Putamen (tissue), 1 donor: ENCODE measurements at places on chromosomes 13 and 19.
A peak's percentile ranks its signal among the peaks of the same experiment; 100 is the strongest.

DNA sequence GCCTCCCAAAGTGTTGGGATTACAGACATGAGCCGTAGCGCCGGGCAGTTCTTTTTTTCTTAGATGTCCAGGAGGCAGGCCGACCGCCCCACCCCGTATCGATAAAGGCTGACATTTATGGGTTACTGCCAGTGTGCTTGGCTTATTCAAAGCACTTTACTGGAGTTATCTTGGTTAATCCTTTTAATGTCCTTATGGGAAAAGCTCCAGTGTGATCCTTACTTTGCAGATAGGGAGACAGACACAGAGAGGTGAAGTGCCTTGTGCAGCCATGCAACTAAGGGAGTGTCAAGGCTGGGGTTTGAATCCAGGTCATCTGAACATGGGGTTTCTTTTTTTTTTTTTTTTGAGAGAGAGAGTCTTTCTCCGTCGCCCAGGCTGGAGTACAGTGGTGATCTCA lies 19.2 kb downstream of the NCAN start:
- no peak for DNase-seq

DNA sequence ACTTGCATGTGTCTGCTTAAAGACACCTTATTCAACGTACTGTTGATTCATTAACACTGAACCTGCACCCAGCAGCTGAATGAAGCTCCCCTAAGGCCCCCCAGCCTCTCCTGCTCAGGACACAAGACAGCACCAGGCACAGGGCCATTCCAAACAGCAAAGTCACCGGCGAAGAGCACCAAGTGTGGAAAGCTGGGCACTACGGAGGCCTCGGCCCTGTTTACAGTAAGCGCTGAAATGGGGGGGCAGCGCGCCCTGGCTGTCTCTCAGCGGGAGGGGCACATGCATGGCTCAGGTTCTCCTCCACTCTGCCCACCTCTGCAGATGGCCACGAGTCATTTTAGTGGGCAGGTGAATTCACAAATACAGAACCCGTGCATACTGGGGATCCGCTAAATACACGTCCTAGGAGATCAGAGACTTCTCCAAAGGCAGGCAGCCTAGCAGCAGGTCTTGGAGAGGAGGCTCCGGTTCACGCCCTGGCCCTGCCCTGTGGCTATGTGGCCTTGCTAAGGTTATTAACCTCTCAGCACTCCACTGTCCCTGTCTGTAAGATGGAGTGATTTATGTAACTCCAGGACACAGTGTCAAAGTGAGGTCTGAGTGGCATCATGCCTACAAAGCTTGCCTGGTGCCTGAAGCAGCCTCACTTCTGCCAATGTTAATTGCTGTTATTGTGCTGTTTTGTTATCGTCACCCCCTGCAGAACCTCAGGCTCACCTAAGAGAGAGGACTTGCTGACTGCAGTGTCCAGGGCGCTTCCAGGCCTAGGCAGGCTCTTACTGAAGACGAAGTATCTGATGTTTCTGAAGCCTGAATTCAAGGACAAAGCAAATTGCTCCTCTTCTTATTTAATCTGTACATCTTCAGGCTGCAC lies 207.4 kb upstream of the SOX1 start:
- no peak for DNase-seq

GRCh38 chr13:30732046-30732390 lies 3.3 kb upstream of the ALOX5AP start:
- no peak for DNase-seq

DNA sequence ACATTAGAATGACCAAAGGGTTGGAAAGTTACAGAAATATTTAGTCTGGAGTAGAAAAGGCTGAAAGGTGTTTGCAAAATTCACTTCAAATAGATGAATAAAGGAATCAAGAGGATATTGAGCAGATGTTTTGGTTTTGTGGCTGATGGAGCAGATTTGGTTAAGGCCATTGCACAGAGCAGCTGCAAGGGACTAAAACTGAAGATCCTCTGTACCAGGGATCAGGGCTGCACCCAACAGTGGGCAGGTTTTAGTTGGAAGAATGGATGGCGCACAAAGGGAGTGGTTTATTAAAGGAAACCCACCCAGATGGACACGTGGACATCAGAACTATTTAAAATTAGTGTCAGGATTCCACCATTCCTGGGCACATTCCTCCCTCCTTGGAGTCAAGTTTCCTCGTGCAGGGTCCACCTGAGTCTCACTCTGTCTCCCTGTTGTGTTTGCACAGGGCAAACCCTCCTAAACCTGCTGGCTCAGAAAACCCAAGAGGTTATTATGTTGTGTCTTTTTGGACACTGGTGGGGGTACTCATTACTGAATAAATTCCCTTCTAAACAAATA lies 9.2 kb upstream of the UBAC2 start:
- no peak for DNase-seq

DNA sequence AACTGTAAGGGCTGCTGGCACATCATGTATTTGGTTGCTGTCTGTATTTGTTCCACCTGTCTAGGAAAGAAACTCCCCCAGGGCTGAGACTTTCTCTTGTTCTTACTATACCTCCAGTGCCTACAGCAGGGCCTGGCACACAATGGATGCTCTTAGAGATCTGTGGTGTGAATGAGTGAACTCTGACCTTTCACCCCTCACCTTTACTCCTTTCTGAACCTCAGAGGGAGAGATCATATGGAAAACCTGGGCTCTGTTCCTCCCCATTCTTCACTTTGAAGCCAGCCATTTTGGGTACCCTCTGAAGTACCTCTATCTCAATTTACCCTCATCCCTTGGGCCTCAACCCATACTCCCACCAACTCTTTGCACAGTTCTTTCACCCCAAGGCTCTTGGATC lies 3.1 kb downstream of the DYRK1B start:
- DNase-seq: no peak

DNA sequence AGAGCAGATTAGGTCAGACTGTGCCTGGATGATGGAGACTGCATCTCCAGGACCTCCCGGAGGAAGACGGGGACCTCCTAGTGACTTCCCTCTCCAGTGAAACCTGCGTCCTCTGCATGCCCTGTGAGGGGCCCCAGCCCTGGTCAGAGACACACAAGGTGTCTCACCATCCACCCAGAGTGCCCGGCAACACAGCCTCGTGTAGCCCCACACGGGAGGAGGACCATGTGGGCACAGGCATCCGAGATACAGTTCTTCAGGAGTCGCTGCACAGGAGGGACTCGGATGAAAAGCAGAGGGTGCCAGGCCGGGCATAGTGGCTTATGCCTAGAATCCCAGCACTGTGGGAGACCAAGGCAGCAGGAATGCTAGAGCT lies 64.8 kb downstream of the PEPD start:
- no peak for DNase-seq

DNA sequence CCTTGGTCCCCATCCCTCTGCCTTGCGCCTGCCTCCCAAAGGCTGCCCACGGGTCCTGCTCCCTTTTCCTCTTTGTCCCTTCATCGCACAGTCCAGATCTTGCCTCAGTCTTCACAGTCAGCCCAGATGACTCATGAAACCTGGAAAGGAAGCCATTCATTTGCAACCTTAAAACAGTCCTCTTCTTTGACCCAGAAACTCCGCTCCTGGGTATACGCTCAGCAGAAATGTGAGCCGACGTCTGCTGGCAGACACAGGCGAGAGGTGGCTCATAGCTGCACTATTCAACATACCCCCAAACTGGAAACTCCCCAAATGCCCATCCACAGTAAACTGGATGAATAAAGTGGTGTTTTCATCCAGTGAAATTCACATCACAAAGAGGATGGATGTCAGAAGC lies 13.6 kb upstream of the PEPD start:
- no peak for DNase-seq

- DNase-seq: no peak
Observed at GRCh38 chr13:36133950-36134626, 2.9 kb upstream of the DCLK1 start.

DNA sequence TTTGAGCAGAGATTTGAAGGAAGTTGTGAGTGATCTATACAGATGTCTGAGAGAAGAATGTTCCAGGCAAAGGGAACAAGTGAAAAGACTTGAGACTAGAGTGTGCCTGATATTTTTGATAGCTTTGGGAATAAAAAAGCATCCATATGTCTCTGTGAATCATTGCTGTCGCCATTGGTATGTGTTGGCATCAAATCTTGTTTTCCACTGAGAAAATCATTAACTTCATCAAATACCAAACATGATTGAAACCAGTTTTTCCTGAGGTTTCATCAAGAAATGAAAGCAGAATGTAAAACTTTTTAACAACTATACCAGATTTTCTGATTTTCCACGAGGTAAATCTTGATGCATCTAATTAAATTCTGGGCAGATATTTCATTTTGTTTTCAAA lies 862.6 kb downstream of the DIAPH3 start:
- DNase-seq: no peak

DNA sequence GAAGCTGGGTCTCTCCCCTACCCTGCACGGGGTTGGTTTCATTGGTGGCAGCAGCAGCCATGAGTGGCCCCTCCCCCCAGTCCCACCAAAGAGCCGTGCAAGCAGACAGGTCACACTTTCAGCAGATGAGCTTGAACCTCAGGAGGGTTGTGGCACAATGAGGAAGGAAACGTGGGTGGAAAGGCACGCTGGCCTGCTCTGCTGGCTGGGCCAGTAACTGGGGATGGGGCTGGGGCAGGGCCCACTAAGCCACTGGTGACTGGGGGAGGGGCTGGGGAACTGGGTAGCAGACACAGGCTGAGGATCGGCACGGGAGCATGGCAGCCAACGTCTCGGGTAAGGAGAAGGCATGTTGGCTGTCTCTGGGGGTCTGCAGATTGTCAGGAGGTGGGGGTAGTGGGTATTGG lies at the start of gene P2RY11:
P2RY11 (plus strand) TSS at position 289 of the 407 bp plus-strand sequence; CDS start at position 318, 29 bp downstream.
- no peak for DNase-seq

- no peak for DNase-seq
Observed at GRCh38 chr19:10651851-10652250, 2.3 kb upstream of the ILF3 start.

GRCh38 chr13:48126944-48127830 lies 32.3 kb upstream of the MED4 start:
- DNase-seq: peak; percentile 68

DNA sequence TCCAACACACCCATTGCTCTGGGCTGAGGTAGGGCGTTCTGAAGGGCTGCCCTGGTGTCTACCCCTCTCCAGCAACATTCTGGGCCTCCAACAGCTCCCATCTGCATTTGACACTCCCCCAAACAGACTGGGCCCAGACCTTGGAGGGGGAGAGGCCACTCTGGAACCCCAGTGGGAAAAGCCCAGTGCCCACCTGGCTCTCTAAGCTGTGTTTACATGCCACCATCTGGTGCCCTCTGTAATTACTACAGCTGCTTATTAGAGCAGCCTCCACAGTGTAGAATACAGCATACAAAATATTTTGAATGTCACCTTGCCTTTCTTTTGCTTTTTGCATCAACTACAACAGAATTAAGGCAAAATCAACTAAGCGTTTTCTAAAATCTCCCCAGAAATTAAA lies 35.8 kb upstream of the TM9SF2 start:
- no peak for DNase-seq

GRCh38 chr13:26300140-26300539 lies 46.2 kb downstream of the CDK8 start:
- DNase-seq: no peak

DNA sequence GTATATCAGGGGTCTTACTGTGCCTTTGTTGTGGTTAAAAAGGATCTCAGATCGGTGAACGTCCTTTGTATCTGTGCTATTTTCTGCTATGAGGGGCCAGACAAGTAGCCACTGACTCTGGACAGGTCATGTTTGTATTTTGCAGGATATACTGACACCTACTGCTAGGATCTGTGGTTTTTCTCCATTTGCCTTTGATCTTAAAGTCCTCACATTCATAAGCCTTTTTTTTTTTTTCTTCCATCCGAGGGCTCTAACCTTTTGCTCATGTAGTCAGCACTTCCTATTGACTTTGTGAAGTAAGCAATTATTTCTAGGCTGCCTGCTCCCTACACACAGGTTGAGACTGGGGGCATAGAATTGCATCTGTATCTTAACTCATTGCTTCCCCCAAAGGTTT lies 106.2 kb downstream of the SLITRK5 start:
- DNase-seq: no peak

GRCh38 chr19:18633321-18633720 lies 3.5 kb upstream of the KLHL26 start:
- no peak for DNase-seq

- DNase-seq: no peak
Observed at GRCh38 chr13:99963816-99964339, 7.7 kb downstream of the ZIC5 start.

- no peak for DNase-seq
Observed at GRCh38 chr13:51524829-51525566, 59.3 kb upstream of the WDFY2 start.

- no peak for DNase-seq
Observed at GRCh38 chr19:46604781-46605355, 3.7 kb downstream of the CALM3 start.

- DNase-seq: no peak
Observed at GRCh38 chr19:35254341-35255297, 5.8 kb downstream of the LSR start.

- DNase-seq: no peak
Observed at GRCh38 chr19:18122860-18123795, 25.6 kb downstream of the MAST3 start.
